ENCODE measurements at places on chromosomes 4 and X.

DNA sequence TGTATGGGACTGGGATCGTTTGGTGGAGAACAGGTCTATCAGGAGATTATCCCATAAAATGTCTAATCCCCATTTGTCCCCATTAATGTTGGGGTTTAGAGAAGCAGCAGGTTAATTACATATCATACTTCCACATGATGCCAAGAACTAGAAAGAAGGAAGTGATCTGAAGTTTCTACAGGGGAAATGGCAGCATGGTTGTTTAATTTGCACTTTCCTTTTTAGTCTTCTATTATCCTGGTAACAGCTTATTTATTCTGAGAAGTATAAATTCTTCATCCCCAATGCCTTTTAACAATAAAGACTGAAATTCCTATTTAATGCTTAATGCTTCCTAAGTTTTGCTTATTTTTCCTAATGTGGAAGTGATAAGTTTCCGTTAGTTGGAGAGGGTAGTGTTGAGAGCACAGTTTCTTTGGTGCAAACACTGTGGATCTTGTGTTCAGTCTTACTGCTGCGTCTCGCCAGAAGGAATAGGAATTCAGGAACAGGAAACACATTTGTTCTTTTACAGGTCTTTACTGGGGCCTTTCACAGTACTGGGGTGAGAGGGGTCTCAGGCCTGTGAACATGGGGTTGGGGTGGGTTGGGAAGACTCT is 59.5 kb upstream of the TADA2B start:
- DNase-seq = no peak

- no peak for DNase-seq
These were observed 20.0 kb downstream of the CLCN3 start for GRCh38 chr4:169640261-169640870.

DNA sequence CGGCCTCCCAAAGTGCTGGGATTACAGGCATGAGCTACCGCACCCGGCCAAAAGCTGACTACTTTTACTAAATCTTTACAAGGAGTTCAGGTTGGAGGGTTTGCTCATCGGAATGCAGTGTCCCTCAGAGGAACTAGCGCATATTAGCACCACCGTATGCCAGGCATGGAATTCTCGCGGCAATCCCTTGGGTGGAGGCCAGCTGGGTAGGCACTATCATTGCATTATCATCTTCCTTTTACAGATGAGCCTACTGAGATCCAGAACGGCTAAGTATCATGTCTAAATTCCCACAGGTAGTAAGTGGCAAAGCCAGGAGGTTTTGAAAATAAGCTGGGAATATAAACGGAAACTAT is 6.1 kb upstream of the CXorf66 start:
- DNase-seq = no peak

DNA sequence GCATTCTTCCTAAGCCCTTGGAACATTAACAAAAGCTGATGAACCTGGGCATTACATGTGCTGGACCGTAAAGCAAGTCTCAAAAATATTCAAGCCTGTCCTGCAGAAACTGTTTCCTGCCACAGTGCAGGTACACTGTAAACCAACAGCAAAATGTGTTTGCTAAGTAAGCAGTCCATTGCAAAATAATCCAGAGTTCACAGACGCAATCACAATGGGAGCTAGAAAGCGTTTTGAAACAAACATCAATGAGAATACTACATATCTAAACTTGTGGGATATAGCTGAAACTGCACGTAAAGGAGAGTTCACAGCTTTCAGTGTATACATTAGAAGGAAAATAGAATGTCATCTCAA is 61.6 kb downstream of the RGS12 start:
- no peak for DNase-seq

DNA sequence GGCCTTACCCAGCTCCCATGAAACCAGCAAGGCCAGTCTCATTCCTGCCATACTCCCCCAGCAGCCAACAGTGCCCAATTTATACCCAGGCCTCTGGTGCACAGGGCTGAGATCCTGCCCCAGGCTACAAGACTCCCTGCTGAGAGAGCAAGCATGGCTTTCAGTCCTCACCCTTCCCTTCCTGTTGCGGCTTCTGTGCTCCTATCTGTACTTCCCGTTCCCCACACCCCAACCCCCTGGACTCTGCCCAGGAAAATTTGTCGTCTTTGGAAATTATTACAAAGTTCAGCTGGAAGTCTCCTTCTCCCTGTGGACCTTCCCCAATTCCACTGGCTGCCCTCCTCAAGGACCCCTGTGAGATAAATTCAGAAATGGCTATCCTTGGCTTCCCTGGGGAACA is 84.1 kb upstream of the GK2 start:
- DNase-seq = no peak

DNA sequence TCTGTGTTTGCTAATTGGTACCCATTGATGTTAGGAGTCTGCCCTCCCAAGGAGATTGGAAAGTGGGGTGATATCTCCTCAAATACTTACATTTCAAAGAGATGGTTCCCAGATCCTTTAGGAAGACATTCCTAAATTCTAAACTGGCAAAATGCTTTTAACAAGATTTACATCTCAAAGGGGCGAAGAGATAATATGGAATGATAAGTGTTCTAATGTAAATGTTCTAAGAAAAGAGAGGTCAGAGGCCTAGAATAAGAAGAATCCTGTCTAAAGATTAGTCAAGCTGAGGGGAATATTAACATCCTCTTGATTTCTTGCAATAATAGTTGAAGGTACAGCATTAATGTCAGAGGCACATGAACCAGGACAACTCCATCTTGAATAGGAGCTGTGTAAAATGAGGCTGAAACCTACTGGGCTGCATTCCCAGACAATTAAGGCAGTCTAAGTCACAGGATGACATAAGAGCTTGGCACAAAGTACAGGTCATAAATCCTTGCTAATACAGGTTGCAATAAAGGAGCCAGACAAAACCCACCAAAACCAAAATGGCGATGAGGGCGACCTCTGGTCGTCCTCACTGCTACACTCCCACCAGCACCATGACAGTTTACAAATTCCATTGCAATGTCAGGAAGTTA is 2248.1 kb downstream of the ARAP2 start:
- no peak for DNase-seq

GRCh38 chrX:120140293-120140981 is 18.0 kb upstream of the RHOXF2 start:
- no peak for DNase-seq

DNA sequence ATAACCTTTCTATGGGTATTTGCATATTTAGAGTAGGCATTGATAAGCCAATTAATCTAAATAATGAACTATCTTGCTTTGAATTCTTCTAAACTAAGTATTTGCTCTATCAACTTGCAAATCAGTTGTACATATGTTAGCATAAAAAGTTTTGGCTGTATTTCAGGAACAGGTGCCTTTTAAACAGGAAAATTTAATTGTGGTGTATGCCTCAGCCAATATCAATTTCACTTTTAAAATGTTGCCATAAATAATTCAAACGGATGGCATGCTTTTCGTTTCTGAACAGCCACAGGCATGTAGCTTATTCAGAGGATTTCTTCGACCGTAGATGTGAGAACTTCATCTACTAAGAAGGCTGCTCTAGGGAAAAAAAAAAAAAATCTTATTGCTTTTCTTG is 99.9 kb downstream of the DCLK2 start:
- DNase-seq = no peak
